ENCODE measurements at places on chromosomes 12 and 14.

GRCh38 chr12:49806321-49806813 lies 21.8 kb downstream of the NCKAP5L start:
- no peak for DNase-seq

- DNase-seq = no peak
Measured at GRCh38 chr12:85283560-85283959, 3.5 kb downstream of the ALX1 start.

DNA sequence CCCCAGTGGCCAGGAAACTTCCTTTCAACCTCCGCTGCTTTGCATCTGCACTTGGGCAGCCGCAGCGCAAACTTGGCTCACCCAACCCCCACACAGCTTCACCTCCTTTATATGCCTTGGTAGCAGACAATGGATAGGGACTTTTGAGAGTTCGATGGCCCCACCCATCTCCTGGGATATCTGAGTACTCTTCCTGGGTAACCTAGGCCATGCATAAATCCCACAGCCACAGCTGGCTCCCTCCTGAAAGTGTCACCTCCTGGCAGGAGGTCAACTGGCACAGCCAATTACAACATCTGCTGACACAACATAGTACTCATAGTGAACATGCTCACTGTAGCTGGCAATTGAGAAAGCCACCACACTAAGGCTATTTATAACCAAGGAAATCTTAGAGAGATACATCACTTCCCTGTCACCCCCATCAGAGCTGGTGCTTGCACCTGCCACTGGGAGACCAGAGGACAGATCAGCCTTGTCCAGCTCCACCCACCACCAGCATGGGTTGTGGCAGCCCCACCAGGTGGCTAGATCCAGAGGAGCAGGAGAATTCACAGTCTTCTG lies 410.0 kb downstream of the SYT1 start:
- DNase-seq = no peak

DNA sequence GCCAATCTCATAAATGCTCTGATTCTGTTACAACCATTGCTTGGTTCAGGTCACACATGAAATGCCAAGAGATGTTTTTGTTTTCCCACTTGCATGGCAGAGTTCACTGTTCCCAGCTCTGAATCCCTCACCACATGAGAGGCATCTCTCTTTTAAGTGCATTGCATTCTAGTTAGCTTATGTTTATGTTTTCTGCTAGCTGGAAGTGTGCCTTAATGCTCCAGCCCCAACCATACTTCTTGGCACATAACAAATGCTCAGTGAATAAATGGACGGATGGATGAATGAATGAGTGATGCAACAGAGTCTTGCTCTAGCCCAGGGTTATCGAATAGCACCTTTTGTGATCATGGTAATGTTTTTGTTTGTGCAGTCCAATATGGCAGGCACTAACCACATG lies 197.3 kb downstream of the PPM1H start:
- DNase-seq = no peak

DNA sequence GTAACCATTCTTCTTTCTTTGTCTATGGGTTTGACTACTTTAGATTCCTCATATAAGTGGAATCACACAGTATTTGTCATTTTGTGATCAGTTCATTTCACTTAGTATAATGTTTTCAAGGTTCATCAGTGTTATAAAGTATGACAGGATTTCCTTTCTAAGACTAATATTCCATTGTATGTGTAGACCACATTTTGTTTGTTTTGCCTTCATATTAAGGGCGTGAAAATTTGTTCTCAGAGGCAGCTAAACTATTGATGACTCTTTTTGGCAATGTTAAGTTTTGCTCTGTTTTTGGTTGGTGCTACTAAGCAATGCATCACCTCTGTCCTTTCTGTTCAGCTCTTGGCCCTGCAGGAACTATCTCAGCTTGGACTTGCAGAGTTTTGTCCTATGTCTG lies 1.7 kb upstream of the KLRG1 start:
- DNase-seq = no peak

DNA sequence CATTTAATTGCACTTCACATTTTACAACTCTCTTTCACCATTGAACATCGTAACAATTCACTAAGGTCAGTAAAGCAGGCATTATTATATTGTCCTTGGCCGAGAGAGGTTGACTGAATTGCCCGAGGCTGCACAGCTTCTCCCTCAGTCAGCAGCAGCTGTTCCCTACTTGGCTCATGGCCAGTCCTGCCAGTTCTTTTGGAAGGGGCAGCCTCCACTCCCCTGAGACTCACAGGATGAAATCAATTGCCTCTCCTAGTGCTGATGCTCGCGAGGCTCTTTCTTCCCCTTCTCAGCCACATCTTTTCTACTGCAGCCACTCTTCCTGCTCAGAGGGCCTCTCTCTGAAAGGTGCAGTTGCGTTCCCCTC lies 79.9 kb upstream of the KCNA1 start:
- DNase-seq = no peak

- DNase-seq = peak; percentile 57
Measured at GRCh38 chr12:116053479-116054200, 223.9 kb downstream of the MED13L start.

DNA sequence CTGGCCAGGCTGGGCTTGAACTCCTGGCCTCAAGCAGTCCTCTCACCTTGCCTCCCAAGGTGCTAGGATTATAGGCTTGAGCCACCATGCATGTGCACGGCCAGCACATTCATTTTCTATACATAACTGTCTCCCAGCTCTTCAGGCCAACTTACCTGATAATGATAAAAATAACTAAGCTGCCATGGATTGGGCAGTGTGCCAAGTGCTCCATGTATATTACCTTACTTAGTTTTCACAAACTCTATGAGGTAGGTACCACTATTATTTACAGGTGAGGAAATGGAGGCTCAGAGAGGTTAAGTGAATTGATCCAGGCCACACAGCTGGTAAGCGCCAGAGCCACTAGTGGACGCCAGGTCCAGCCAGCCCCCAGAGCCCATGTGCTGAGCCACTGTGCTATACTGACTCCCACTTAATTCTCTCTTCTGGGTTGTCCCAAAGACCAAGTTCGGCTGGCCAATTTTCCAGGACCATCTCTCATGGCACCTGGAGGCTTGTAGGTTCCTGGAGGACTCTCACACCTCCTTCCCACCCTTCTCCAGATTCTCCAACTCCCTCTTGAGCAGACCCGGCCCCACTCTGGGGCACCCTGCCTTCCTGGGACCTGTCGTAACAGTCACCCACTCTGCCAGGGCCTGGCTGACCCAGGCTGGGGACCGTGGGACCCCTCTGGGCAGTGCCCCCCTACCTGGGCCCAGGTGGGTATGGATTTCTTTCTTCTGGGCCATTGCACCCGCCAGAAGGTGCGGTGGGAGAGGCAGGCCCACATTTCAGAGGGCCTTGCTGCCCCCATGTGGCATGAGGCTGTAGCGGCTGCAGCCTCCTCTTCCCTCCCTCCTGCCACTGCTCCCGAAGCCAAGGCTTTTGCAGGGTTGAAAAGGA lies 30.2 kb upstream of the CIPC start:
- peak; percentile 87 for DNase-seq

DNA sequence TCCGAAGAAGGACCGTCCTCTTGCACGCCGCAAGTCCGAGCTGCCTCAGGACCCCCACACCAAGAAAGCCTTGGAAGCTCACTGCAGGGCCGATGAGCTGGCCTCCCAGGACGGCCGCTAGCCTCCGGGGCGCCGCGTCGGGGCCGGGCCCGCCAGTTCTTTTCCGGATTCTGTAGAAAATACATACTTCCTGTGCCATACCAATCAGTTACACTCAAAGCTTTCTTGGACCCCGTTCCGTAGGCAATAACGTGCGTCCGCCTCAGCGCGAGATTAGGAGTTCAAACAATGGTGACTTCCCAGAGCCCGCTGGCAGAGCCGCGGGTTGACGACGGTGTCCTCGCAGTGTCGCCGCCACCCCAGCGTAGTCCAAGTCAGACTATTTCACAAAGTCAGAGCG lies 39.2 kb upstream of the DYNC1H1 start:
- DNase-seq = no peak

DNA sequence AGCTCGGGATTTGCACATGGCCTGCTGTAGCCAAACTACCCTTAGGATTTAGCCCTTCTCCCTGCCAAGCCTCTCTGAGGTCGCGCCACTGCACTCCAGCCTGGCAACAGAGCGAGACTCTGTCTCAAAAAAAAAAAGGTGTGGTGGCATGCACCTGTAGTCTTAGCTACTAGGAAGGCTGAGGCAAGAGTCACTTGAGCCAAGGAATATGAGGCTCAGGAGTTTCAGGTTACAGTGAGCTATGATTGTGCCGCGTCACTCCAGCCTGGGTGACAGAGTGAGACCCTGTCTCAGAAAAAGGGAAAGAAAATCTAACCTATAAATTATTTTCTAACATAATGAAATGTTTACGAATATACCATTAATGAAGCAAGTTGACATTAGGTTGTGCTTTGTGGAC lies 29.7 kb downstream of the ESRRB start:
- DNase-seq = no peak

DNA sequence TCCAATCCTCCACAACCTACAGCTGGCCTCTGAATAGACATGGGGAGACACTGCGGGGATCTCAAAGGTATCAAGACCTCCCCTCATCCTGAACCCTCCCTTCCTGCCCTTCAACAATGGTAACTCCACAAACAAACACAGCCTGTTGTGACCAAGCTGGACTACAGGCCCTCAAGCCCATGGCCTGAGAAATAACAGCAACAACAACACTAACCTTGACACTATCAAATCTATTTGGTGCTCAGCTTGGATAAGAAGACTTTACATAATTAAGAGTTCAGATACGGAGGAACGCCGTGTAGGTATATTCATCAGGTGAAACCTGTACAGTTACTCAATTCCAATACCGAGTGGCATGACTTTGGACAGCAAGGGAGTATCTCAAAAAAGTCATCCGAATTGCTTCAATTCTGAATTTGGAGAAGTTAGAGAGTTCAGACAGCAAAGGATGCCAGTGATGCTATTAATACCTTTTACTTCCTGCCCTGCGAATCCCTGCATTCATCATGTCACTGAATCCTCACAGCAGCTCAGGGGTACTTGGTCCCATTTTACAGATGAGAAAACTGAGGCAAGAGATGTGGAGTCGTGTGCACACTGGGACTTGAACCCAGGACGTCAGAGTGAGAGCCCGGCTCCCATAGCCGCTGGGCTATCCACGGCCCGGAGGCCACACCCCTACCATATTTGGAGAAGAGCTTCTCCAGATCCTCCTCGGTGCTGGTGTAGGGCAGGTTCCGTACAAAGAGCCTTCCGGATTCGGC lies 17.8 kb downstream of the RBM19 start:
- DNase-seq = no peak

GRCh38 chr12:34119366-34119765 lies 97.1 kb downstream of the ALG10 start:
- no peak for DNase-seq

DNA sequence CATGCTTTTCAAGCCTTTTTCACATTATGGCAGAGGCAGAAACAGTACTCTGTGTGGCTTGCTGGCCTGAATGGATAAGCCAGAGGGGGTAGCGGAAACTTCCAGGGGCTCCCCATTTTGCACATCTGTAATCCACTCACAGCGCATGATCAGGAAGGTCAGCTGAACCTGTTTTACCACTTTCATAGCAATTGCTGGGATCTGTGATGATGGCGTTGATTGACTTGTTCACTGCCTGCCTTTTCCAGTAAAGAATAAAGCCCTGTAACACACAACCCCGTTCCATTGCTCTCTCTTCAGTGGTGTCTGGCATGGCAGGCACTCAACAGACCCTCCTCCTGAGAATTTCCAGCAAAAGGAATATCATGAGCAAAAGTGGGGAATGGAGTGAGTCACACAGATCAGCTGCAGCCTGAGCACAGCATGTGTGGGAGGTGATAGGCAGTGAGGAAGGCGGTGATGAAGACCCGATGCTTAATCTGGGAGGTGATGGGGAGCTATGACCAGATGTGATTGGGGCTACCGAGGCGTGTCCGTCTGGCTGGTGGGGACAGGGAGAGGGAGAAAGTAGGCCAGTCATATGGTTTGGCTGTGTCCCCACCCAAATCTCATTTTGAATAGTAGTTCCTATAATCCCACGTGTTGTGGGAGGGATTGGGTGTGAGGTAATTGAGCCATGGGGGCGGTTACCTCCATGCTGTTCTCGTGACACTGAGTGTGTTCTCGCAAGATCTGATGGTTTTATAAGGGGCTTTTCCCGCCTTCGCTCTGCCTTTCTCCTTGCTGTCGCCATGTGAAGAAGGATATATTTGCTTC lies 44.7 kb upstream of the CHST11 start:
- peak; percentile 27 for DNase-seq

GRCh38 chr14:70873627-70874026 lies 33.6 kb upstream of the PCNX1 start:
- DNase-seq = no peak

GRCh38 chr14:31568161-31568560 lies 7.0 kb downstream of the NUBPL start:
- DNase-seq = no peak

DNA sequence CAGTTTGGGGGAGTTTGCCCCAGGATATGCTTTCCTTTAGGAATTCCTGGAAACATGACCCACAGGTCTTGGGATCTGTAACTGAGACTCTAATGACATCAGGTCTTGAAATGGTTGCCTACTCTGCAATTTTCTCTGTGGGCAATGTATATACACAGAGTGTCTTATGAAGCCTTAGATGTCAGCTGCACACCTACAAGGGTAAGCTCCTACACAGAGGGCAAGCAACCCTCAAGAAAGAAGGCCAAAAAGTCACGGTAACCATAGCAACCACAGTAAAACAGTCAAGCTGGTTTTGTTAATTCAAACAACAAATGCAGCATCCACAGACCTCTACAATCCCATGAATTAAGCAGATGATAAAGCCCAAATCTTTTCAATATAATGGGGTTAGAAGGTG lies 293.0 kb downstream of the SSPN start:
- DNase-seq = no peak

- DNase-seq = no peak
Measured at GRCh38 chr14:68364792-68365192, 428.1 kb downstream of the ZFP36L1 start.

DNA sequence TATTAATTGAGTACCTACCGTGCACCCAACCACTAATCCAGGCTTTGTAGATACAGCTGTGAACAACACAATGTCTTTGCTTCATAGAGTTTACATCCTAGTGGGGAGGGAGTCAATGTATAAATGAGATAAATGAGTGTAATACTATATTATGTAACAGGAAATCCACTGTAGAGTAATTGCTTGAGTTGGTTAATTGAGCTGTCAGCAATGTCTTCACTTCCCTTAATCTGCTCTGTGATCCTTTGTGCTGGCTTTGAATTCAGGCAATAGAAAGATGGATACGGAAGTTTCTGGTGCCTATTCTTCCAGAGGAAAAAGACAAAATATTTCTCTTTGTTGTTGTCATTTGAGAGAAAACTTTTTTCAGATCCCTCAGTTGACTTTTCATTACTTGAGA lies 104.0 kb upstream of the SLC16A7 start:
- DNase-seq = no peak

- DNase-seq = no peak
Measured at GRCh38 chr12:28865776-28866175, 283.3 kb upstream of the FAR2 start.

GRCh38 chr12:546265-546919 lies 86.7 kb downstream of the B4GALNT3 start:
- no peak for DNase-seq
